Stimulated activated naive CD8-positive, alpha-beta T cell treated with anti-CD3 and anti-CD28 coated beads, Interleukin-15, Interleukin-2, amounts not matched to agents 100 U/mL and 50 U/mL, for 24 hours (primary cell): ENCODE measurements at places on chromosomes 1 and 21.

- DNase-seq = no peak
These were observed 4.6 kb downstream of the GSTM5 start for GRCh38 chr1:109716570-109717090.

DNA sequence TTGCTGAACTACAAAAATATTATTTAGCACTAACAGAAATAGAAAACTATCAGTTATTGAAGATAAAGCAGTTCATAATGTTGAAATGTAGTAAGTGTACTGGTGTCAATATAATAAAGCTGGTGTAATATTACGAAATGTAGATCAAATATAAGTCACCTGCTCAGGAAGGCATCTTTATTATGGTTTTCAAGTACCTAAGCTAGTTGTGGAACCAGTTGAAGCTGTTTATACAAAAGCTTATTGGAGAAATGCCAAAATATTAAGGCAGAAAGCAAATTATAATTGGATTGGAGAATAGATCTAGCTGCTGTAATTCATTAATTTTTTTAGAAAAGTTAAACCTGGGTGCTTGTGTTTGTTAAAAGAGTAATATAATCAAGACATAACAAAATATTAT is 6.2 kb upstream of the MARK1 start:
- no peak for DNase-seq

DNA sequence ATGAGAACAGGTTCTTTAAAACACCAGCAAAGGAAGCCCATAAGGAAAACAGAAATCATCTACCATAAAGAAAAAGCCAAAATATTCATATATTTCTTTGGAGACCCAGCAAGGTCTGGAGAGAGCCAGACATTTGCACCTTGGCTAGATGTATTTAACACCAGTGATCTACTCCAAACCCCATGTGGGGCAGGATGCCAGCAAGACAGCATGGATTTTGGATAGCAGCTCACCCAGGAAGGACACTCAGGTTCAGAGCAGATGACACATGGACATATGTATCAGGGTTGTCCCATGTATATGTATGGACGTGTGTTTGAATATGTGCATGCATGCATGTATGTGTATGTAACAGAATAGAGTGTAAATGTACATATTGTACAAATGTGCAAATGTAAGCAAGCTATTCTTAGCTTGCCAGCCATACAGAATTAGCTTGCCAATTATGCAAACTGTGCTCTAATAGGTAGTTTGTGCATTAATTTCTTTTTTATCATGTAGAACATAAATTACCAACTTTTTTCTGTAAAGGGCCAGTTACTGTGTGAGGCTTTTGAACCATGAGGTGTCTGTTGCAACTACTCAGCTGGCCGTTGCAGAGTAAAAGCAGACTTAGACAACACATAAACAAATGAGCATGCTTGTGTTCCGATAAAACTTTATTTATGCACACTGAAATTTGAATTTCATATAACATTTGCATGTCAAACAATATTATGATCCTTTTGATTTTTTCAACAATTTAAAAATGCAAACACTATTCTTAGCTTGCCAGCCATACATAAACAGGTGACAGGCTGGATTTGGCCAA is 73.5 kb upstream of the KAZN start:
- no peak for DNase-seq

DNA sequence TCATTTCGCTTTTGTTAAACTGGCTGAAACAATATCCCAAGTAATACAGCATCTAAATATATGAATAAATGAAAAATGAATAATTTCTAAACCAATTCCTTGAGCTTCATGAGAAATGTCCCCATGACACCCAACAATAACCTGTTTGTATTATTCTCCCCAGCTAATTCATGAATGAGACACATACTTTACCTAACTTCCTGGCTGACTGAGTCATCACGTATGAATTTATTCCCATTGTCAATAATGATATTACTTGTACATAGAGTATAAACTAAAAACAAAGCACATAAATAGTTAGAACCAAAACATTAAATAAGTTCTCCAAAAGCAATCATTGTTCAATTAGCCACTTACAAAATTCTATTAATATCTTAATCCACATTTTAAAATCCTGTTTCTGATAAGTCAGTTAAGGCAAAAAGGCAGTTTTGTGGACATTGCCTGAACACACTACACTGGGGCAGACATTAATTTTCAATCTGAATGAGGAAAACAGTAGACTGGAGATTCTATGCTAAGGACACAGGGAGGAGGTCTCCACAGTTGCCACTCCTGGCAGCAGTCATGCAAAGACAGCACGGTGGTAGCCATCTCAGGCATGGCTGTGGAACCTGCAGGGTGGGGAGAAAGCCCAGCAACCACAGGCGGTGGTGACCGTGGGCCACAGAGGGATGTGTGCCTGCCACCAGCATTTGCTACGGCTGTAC is 48.2 kb downstream of the SLC9C2 start:
- no peak for DNase-seq

- no peak for DNase-seq
These were observed 88.1 kb downstream of the OBSCN start for GRCh38 chr1:228295981-228296380.

- no peak for DNase-seq
These were observed 617 bp downstream of the KIRREL1 start for GRCh38 chr1:157993918-157994605.

DNA sequence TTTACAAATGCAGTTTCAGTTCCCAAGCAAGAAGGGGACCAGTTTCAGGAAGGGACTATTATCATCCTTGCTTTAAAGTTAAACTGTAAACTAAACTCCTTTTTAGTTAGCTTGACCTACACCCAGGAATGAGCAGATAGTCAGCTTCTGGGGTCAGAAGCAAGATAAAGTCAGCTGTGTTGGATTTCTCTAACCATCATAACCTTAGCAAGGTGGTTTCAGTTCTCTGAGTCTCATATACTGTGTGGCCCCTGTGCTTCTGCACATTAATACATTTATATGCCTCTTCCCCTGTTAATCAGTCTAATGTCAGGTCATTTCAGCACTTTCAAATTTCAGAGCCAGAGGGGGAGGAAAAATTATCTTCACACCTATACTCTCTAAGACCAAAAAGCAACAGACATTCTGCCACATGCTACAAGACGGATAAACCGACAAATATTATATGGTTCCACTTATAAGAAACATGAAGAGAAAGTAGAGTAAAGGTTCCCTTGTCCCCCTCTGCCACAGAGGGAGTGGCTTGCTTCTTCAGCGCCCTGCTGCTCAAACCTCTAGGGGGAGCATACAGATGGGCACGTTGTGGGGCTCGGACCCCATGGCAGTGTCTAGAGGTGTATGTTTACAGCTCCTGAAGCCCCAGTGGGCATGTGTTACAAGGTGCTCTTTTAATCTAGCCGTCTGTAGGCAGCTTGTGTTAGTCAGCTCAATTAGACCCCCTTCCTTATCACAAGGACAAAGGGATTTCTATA is 89.1 kb downstream of the SMYD3 start:
- no peak for DNase-seq

DNA sequence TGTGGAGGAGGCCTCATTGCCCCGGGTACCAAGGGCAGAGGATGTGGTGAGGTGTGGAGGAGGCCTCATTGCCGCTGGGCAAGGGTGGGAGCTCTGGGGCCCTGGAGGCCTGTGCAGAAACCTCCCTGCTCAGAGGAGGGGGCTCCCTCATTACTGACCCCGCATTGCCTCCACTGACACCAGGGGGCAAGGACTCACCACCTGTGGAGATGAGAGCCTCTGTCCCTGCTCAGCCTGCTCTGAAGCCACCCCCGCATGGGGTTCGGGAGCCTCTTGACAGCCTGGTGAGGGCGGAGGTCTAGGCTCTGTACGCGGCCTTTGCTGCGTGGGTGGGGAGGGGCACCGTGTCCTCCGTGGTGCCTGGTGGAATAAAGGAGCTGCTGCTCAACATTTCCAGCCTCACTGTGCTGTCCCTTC is 95.0 kb upstream of the COL6A1 start:
- peak; percentile 34 for DNase-seq
